ENCODE measurements at places on chromosomes 2 and 18.

GRCh38 chr2:209208211-209208610, 215.6 kb upstream of the MAP2 start:
- no peak for DNase-seq

DNA sequence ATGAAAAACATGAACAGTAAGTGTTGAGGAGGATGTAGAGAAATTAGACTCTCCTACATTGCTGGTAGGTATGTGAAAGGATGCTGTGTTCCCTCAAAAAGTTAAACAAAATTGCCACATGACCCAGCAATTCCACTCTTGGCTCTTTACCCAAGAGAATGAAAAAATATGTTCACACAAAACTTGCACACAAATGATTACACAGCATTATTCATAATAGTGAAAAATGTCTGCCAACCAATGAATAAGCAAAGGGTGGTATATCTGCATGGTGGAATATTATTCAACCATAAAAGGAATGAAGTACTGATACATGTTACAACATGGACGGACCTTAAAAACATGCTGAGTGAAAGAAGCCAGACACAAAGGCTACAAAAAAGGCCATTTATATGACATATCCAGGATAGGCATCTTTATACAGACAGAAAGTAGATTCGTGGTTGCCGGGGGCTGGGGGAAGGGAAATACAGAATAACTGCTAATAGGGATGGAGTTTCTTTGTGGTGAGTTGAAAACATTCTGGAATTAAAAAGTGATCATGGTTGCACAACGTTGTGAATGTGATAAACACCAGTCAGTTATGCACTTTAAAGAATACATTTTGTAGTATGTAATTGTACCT, 85.4 kb upstream of the MYO3B start:
- DNase-seq = no peak

GRCh38 chr2:58721912-58722591, 480.9 kb upstream of the FANCL start:
- DNase-seq = no peak

GRCh38 chr18:37484983-37485834, 80.4 kb downstream of the CELF4 start:
- no peak for DNase-seq

- DNase-seq = peak; percentile 20
Observed at GRCh38 chr2:199848389-199849130, 2.4 kb downstream of the FTCDNL1 start.

DNA sequence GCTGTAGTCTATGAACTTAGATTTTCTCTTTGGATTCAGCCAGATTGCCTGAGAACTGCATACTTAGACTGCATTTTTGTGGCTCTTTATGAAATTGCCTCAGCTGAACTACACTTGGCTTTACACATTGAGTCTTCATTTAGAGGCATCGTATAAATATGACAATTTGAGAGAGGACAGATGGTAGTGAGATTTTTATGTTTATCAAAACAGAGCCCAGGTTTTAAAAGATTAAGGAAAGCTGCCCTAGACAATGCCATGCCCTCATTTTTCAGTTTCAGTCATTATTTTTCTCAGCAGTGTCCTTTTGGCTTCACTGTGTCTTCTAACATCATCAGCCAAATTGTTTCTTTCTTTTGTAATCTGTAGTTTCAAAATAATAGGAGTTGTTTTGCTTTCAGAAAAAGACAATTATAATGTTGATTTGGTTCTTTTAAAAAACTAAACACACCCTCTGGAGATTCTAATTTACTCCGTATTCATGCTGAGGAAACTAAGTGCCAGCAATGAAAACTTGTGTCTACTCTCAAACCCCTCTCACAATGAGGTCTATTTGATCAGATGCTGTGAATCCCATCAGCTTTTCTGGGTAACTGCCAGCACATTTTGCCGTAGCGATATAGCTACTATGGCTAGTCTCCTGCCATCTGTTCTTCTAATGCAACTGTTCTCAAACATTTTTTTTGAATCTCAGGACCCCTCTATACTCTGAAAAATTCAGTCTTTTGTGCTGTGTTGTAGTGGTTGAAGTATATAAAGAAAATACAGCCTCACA, 46.2 kb downstream of the TWSG1 start:
- peak; percentile 80 for DNase-seq

DNA sequence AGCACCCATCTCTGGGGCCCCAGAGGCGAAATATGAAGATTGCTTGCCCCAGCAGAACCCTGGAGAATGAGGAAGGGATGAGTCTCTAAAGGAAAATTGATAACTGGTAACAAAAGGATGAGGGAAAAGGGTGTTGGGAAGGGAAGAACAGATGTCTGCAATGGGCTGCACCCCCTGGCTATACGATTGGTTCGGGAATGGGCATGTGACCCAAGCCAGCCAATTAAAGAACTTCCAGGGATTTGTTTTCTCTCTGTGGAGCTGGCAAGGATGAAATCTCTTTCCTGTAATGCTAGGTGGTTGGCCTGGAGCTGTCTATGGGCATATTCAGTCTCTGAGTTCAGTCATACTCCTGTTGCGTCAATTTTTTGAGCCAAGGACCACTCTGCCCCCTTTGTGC, 12.8 kb upstream of the NPPC start:
- no peak for DNase-seq

- no peak for DNase-seq
Observed at GRCh38 chr2:64914735-64915509, 74.3 kb upstream of the SLC1A4 start.

DNA sequence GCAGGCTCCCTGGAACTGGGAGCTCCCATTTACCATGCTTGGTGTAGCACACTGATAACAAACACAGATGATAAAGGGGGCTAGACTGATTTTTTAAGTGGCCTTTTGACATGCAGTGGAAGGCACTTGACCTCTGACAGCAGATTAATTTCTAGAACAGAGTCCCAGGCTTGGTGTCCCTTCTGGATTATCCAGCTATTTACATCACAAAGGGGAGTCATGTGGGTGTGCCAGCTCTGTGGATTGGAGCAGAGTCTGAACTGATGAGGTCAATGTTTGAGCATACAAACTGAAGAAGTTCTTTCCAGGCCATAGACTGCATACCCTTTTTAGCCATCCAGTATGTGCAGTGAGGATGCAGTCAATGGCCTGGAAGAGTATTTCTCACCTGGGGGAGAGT, 31.5 kb upstream of the SIX2 start:
- DNase-seq = peak; percentile 4

DNA sequence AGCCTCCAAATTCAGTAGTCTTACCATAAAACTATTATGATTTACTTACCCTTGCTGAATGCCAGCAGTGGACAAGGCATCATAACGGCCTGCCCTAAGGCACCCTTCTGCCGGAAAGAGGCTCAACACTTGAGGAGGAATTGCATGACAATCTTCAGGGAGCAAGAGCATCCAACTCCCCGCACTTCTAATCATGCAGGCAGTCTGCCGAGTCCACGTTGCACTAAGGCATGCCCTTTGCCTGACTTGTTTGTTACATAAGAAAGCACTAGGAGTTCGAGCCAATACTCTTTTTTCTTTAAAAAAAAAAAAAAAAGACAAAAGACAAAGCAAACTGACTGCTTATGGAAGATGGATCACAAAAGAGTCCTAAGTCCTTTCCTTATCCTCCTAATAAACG, 17.9 kb upstream of the SPTBN1 start:
- no peak for DNase-seq

DNA sequence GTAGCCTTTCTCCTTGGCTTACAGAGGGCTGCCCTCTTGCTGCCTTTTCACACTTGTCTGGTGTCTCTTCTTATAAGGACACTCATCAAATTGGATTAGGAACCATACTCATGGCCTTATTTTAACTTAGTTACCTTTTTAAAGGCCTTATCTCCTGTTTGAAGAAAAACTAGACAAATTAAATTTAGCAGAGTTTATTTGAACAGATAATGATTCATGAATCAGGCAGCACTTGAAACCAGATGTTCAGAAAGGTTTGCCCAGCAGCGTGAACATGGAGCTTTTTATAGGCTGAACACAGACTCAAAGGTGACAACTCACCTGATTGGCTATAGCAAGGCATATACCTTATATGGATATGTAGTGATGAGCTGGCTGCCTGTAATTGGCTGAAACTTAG, 238.0 kb downstream of the GULP1 start:
- no peak for DNase-seq

DNA sequence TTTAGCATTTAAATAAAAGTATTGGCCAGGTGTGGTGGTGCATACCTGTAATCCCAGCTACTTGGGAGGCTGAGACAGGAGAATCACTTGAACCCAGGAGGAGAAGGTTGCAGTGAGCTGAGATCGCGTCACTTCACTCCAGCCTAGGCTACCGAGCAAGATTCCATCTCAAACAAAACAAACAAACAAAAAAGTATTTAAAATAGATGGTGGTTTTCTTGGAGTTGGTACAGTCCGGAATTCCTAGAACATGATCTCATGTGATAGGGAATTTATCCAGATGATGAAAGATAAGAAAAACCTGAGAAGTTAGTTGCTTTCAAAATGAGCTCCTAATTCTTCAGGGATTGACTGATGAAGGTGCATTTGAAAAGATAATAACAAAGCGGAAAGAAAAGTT, 62.0 kb downstream of the BIRC6 start:
- DNase-seq = no peak

DNA sequence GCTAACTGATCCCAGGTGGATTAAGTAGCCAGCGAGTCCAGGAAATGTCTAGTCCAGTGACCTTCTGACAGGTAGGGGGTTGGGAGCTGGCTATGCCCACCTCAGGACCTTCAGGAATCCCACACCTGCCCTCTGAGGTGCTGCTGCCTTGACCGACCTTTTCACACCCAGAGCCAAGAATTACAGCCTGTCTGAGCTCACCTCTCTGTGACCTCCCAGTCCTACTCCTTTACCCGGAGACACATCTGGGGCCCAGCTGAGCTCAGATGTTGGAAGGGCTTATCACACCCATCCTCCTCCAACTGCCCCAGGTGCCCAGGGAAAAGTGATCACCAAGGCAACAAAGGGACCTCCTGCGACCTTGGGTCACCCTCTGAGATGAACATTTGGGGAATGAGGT, 413.3 kb upstream of the TNP1 start:
- no peak for DNase-seq

DNA sequence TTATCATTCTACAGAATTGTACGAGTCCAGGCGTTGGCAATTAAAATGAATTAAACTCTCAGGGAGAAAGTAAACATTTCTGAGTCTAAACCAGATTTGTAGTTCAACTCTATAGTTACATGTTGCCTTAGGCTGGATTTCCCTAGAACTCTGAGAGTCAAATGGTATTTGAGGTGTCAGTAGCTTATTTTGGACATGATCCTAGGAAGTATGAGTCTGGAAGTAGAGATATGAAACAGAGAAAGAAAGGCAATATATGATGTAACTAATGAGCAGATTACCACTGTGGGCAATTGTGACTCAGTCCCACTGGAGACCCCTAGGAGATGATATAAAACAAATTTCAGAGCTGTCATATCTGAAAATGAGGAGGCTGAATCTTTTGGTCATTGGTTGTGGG, 199.1 kb upstream of the UBE2E3 start:
- no peak for DNase-seq

DNA sequence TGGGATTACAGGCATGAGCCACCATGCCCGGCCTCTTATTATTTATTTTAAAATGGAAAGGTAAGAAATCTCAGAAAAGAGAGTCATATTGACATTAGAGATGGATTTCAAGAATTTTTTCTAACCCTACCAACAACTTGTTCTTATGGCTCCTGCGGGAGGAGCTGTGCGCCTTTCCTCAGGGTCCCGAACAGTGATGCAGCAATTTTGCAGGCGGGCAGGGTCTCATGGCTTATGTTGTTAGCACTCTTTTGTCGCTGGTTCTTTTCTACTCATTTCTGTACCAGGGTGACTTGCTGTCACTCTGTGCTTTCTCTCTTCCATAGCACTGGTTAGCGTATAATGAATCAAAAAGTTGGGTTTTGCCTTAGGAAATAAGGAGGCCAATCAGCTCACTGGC, 148.8 kb upstream of the DLGAP1 start:
- no peak for DNase-seq

DNA sequence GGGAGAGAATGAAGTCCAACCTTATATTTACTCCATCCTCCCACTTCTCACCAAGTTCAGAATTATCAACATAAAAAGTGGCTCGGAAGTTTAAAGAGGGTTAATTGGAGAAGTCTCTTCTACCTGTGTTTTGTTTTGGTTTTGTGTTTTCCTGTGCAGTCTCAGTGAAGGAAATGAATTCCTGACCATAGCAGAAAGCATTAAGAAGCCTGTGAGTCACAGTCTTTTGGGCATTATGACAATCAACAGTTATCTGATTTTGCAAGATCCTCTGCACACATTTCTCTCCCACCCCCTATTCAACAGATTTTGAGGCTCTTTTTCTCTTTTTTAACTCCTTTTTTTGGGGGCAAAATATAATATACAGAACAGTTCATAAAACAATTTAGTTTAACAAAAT, 8.6 kb upstream of the RPL37A start:
- no peak for DNase-seq

GRCh38 chr18:32775628-32776027, 2.8 kb upstream of the KLHL14 start:
- no peak for DNase-seq

- DNase-seq = no peak
Observed at GRCh38 chr18:74380916-74381315, 65.3 kb downstream of the C18orf63 start.

DNA sequence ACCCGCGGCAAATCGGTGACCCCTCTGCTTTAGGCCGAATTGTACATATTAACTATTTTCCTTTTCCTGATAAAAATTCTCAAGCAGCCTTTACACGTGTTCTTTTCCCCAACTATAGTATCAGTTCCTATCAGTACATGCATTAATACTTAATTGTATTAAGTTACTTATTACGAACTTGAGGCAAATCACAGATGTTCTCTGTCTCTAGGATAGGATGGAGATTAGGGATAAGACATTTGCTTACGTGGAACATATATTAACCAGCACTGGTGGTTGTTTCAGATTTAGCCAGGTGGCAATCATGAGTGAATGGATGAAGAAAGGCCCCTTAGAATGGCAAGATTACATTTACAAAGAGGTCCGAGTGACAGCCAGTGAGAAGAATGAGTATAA, 675 bp downstream of the GEMIN6 start:
- no peak for DNase-seq

DNA sequence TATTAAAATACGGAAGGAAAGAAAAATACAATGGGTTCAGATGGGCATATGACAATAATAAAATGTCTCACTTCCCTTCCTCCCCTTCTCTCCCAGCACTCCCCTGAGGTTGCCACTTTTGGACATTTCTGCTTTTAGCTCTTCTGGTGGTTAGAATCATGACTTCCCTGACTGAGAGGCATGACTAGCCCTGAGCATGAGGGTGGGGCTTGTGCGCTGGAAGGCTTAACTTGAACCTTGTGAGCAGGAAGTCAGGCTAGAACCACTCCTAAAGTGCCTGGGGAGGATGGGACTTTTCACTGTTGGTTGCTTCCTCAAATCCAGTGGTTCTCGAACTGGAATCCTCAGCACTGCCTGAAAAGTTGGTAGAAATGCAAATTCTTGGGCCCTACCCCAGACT, 19.7 kb upstream of the ARHGAP25 start:
- DNase-seq = no peak

- DNase-seq = no peak
Observed at GRCh38 chr18:6161549-6161948, 253.2 kb downstream of the L3MBTL4 start.

- DNase-seq = peak; percentile 43
Observed at GRCh38 chr2:101109451-101110118, 41.6 kb downstream of the TBC1D8 start.

GRCh38 chr2:229180658-229181057, 90.4 kb downstream of the PID1 start:
- no peak for DNase-seq

GRCh38 chr2:237065071-237065377, 20.7 kb upstream of the COPS8 start:
- no peak for DNase-seq

GRCh38 chr2:15568874-15569273, 7.7 kb upstream of the NBAS start:
- DNase-seq = no peak

GRCh38 chr2:84849271-84849952, 31.5 kb downstream of the TRABD2A start:
- DNase-seq = no peak

Measured in SHP77 treated with DMSO at 0.1 percent for 48 hours (cell line).